ENCODE measurements at places on chromosomes 13 and 19.

DNA sequence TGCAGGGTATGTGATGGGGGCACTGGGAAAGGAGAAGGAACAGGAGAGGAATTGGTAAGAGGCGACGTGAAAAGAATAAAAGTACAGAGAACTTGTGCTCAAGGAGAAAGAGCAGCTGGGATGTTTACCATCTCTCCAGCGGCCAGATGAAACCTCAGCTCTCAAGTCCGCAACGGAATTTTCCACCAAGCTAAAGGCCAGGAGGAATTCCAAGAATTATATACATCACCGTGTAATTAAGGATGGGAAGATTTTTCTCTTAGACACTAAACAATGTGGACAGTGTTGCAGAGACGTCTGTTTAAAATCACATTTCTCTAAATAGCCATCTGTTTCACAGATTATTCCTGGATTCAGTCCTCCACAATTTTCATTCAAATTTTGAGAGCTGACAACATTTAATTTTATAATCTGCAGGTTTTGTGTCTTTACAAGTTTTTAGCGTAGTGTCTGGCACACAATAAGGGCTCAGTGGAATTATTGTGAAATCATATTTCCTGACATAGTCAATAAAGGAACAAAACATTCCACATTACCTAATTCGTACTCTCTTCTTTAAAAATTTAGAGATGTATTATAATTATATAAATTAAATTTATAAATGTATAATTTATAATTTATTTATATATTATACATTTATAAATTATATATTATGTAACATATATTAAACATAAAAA lies 23.0 kb upstream of the USP29 start:
- DNase-seq: no peak

DNA sequence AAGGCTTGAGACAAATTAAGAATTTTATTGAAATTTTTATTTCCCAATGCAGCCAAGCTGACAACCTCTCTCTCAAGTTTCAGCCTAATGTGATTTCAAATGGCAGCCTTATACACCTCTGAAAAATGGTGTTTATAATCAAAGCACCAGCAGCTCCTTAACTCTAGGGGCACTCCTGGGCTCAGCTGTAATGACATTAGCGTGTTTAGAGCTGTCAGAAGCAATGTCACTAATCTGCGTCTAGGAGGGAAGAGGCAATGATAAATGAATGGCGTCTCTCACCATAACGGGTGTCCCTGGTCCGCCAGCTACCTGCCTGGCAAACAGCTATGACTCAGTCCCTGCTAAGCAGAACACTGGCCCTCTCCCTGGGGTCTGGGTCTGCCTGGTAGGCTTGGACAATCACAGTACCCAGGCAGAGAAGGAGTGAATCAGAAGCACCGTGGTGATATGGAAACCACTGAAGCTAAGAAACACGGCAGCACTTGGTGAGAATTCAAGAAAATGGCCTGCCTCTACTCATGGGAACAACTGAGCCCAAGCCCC lies 131.8 kb upstream of the VSTM2B start:
- DNase-seq: no peak

GRCh38 chr19:28949027-28949426 lies 263.9 kb downstream of the UQCRFS1 start:
- no peak for DNase-seq

DNA sequence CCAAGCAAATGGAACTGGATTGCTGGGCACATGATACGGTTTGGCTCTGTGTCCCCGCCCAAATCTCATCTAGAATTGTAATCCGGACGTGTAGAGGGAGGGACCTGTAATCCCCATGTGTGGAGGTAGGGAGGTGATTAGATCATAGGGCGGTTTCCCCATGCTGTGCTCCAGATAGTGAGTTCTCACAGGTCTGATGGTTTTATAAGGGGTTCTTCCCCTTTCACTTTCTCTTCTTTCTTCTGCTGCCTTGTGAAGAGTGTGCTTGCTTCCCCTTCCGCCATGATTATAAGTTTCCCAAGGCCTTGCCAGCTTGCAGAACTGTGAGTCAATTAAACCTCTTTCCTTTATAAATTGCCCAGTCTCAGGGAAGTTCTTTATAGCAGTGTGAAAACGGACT lies 32.6 kb upstream of the MTIF3 start:
- no peak for DNase-seq

DNA sequence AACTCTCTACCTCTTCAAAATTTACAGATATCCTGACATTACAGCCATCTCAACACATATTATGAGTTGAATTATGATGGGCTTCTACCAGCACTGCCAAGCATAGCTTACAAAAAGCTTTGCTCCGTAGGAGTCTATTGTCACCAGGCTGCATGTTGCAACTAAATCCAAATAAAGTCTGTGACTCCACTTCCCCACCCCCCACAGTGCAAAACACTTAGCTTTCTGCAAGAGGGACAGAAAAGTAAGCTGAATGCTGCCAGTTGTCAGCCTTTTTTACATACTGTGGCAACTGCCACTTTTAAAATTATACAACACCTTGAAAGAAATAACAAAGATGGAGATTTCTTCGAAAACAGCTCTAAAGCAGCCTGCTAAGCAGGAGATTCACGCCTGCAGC lies 189.1 kb downstream of the FGF14 start:
- no peak for DNase-seq

- no peak for DNase-seq
Observed at GRCh38 chr13:48827709-48828108, 148.0 kb upstream of the FNDC3A start.

DNA sequence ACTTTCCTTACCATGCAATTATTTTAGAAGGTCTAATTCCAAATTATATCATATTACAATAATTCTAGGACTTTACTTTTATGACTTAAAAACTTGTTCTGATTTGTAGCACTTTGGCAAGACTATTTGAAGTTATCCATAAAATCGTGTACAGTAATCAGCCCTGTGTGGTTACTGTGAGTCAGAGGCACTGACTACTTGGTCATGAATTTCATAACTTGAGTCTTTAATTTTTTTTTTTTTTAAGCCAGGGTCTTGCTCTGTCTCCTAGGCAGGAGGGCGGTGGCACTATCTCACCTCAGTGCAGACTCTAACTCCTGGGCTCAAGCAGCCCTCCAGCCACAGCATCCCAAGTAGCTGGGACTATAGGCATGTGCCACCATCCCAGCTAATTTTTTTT lies 1319.2 kb upstream of the SLC10A2 start:
- no peak for DNase-seq

DNA sequence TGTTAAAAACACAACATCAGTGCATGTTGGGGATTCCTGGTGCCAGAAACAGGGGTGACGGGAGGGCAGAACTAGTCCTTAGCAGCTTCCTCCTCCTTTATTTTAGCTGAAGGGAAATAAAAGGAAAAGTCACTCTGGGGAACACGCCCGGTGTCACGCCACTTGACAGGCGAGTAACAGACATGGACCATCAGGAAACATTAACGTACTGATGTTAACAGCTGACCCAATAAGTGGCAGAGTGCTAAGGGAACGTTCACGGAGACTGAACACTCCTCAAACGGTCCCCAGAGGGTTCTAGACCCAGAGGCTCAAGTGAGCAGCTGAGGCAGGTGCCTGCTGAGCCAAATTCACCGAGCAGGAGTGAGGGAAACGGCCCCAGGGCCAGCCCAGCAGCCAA lies 13.9 kb upstream of the EIF3G start:
- DNase-seq: no peak

DNA sequence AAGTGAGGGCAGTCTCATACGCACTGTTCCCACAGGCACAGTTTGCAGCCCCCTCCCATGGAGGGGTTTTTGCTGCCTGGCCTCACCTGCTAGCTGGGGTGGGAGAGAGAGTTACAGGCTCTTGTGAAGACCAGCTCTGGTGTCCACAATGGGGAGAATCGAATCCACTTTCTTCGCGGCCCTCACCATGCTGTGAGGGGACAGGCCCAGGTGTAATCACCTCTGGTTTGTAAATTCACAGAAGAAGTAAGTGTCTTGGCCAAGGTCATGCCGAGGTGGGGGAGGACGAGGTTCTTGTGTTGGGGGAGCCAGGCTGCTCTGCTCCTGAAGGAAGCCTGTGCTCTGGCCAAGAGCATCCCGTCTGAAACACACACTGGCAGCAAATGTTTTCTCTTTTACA lies 39.5 kb downstream of the TEX29 start:
- no peak for DNase-seq

- no peak for DNase-seq
Observed at GRCh38 chr13:112057736-112058518, 9.0 kb upstream of the SOX1 start.

DNA sequence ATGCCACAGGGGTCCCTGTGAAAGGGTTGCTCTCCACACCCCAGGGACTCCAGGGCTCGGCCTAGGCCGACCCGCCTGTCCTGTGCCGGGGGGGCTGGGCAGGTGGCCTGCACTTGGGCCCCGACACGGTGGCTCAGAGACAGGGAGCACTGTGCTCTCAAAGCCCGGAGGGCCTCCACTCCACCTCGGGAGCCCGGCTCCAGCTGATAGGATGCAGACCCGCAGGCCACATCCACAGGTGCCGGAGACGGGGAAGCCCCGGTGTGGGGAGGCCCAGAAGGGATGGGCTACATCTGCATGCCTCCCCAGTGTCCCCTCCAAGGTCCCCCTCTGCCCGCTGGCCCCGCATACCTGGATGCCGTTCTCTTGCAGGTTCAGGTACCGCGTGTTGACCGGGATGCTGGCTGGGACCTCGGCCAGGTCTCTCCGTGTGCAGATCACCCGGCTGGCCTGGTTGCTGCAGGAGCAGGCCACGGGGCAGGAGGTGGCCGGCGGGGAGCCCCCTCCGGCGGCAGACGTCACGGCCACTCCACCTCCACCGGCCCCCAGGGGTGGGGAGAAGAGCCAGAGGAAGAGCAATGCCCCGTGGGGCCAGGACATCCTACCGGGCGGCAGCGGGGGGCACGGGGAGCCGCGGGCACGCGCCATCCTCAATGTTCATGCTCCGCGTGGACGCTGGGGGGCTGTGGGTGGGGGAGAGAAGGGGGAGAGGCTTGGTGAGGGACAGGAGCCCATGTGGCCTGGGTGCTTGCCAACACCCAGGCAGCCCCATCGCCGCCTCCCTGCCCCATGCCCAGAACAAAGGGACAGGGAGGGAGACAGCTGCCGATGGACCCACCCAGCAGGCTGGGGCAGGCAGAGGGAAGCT lies 19.8 kb downstream of the LRRC4B start:
- no peak for DNase-seq

- DNase-seq: no peak
Observed at GRCh38 chr19:43599635-43600295, 3.4 kb downstream of the ZNF576 start.

DNA sequence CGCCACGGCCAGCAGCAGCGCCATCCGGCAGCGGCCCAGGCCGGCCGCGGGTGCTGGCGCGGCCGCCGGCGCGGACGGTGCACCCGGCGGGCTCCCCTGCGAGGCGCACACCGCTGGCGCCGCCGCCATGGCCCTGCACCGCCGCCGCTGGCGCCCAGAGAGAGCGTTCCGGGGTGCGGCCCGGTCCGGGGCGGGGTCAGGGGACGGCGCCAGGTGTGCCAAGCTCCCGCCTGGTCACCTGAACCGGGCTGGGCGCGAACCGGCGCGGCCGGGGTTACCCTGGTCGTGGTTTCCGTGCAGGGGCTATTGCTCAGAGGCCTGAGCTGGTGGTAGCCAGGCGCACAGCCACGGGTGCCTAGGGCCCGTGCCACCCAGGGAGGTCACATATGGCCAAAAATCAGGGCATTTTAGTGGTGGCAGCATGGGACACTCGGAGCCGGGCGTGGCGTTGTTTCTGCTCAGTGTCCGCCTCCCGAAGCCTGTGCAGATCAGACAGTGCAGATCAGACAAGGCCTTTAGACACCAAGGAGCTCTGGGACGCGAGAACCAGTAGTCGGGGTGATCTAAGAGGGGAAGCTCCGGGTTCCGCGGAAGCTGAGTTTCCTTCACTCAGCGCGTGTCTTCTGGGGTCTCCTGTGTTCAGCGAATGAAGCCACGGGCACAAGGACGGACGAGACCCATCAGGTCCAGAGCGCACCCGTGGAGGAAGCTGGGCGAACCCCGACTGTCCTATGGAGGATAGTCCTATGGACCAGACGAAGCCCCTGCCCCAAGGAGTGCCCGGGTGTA lies at the start of gene TMEM238:
Gene TMEM238 (minus strand): TSS at position 162 of the 789 bp plus-strand sequence. CDS start 33 bp downstream, at position 129.
- DNase-seq: no peak

DNA sequence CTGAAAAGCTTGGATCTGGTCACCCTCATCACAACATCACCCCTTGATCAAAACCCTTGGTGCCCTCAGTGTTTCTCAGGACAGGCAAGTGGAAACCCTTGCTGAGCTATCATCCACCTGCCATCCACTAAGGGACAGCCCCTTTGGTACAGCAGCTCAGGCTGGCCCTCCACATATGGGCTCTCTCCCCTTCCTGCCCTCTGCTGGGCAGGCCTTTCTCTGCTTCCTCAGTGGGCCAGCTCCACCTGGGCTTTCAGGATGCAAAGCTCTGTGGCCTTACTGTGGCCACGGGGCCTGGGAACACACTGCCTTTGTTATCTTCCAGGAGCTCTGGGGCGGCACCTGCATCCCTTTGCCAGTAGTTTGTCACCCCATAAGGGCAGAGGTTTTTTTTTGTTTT lies 4.9 kb downstream of the SUGP1 start:
- DNase-seq: no peak

GRCh38 chr13:41608111-41608838 lies 150.9 kb downstream of the RGCC start:
- DNase-seq: no peak

GRCh38 chr19:41025871-41026270 lies 34.8 kb downstream of the CYP2B6 start:
- DNase-seq: no peak

DNA sequence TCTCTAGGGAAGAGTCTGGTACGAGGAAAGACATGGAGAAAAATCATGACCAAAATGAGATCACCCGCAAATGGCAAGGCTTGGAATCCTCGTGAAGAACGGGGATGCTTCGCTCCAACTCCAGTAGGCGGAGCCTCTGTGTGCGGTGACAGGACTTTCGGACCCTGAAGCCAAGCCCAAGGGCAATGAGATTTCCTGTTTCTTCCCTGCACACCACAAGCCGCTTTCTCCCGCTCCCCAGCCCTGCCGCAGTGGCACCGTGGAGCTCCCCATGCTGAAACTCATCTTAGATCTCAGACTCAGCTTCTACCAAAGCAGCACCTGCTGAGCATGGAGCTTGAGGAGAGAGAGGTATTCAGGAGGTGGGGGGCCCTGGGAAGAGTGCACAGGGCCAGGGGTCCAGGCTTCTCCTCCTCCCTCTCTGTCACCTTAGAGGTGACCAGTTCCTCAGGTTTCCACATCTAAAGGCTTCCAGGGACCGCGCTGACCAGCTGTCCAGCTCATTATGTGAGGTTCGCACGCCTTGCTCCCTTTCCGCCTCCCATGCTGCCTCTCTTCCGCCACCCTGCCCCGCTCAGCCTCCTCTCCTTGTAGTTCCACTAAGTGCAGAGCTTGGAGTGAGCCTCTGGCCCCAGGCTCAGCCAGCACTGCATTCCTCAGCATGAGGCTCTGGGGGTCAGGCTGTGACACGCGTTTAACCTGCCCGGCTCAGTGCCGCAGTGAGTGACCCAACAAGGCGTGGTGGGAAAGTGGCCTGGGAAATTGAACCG lies 153.8 kb upstream of the SOX1 start:
- DNase-seq: no peak

GRCh38 chr13:28476919-28477708 lies 17.8 kb downstream of the FLT1 start:
- DNase-seq: no peak

- DNase-seq: no peak
Observed at GRCh38 chr13:101945435-101945834, 456.4 kb downstream of the FGF14 start.

- DNase-seq: no peak
Observed at GRCh38 chr13:44951184-44951583, 38.1 kb downstream of the NUFIP1 start.

All from HS-5 (cell line).